Activated naive CD4-positive, alpha-beta T cell treated with anti-CD3 and anti-CD28 coated beads, Interleukin-2, amount 10 ng/mL, durations not matched to agents 7 days and 5 days (primary cell): ENCODE measurements at places on chromosomes 16 and 17.

DNA sequence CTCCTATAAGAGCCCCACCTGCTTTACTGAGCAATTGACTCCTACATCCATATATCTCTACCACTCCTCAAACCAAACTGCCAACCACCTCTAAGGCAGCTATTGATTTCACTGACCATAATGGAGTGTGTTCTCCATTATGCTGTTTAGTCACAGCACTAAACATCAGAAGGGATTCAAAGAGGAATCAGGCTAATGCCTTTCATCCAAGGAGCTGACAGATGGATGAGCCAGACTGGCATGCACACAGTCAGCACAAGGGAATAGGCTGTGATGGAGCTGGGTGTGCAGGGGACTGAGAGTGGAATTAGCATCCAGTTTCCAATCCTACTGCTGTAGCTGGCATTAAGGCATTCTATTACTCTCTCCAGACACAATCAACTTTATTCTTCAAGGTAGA lies 88.7 kb upstream of the CCL2 start:
- no peak for DNase-seq

DNA sequence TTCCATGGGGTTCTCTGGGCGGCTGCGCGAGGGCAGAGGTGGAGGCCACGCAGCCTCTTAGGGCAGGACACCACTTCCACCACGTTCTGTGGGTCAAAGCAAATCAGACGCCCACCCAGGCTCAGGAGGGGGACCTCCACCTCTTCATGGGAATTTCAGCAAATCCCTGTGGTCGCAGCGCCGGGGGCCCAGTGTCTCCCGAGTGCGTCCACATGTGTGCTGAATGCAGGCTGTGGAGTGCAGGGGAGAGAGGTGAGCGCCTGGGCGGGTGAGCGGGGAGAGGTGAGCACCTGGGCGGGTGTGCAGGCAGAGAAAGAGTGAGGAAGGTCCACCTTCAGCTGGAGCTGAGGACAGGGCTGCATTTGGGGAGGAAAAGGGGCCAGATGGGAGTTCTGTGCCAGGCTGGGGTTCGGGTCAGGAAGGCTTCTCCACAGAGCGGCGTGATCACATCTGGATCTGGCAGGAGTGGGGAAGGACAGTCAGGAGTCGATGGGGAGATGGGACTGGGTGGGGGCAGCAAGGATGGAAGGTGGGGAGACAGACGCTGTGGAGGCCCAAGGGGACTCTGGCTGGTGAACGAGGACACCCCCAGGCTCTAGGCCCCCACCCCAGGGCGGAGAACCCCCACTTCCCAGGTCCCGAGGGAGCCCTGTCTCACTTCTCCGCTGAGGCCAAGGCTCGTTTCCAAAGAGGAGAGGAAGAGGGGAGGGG lies 36.8 kb upstream of the CBFA2T3 start:
- no peak for DNase-seq

- DNase-seq: no peak
These were observed 17.6 kb downstream of the LPCAT2 start for GRCh38 chr16:55526441-55526840.

DNA sequence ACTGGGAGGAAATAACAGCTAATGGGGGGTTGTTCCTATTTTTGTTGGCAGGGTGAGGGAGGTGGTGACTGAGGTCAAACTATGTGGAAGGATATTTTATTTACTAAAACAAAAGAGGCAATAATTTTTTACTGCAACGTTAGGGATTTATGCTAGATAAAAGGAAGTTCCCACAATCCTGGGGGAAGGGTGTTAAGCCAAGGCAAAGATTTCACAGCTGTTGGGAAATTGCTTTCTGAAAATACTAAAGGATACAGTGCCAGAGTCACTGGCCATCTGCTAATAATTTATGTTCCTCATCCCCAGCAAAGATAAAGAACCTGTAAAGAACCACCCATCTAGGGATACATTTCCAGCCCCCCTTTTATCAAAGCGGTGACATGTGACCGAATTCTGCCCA lies 756.0 kb upstream of the RBFOX1 start:
- no peak for DNase-seq

DNA sequence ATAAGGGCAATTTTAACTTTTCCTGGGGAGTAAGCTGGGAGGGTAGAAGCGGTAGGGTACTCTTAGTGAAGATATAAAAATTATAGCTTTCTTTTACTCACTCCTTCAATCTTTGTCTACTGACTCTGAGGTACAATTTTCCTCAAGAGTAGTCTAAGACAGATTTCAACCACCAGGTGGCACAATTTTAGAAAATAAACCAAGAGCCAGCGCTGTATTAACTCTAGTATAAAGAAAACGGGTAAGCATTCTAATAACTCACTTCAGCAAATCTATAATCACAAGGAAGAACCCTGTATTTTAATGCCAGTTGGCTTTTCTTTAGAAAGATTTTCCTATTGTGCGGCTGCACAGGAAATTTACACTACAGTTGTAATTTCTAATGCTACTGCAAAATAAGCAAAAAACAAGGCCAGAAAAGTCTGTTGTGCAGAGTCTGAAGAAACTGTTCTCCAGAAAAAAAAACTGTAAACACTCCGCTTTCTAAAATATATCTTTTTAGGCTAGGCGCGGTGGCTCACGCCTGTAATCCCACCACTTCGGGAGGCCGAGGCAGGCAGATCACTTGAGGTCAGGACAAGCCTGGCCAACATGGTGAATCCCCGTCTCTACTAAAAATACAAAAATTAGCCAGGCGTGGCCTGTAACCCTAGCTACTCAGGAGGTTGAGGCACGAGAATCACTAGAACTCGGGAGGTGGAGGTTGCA lies 1.9 kb downstream of the CMC2 start:
- DNase-seq: peak; percentile 32

- DNase-seq: no peak
These were observed 72.0 kb downstream of the KANSL1 start for GRCh38 chr17:46121165-46121764.

DNA sequence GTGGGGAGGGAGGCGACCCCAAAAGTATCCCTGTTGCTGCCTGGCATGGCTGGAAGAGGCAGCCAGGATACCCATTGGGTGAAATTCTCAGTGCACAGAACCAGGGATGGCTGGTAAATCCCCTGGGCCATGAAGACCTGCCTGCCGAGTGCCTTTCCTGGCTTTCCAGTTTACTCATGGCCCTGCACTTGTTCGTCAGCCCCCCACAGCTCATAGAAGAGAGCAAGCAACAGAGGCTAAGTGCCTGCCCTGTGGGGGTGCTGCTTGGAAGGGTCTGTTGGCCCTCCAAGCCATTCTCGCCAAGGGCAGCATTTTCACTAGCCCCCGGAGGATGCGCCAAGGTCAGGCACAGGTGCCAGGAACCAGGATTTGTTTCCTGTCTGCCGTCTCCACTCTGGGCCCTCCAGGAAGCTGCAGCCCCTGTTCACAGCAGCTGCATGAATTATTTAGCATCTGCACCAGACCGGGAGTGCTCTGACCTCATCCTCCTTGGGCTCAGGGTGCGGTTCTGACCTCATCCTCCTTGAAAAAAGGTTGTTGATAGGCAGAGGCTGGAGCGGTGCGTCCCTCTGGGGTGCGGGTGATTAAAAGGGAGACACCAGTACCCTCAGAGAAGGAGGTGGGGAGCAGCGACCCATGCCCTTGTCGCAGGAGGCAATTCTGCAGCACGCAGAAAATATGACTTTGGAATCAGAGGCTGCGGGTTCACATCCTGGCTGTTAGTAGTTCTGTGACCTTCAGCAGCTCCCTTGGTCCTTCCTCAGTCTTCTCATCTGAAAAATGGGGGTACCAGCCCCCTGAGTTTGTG lies 14.2 kb upstream of the CD300A start:
- DNase-seq: peak; percentile 47

GRCh38 chr17:43069368-43069898 lies 44.4 kb downstream of the RND2 start:
- DNase-seq: no peak

GRCh38 chr17:3710951-3711383 lies 12.7 kb upstream of the HASPIN start:
- peak; percentile 84 for DNase-seq

- no peak for DNase-seq
These were observed 3.0 kb upstream of the RCVRN start for GRCh38 chr17:9907883-9908648.

DNA sequence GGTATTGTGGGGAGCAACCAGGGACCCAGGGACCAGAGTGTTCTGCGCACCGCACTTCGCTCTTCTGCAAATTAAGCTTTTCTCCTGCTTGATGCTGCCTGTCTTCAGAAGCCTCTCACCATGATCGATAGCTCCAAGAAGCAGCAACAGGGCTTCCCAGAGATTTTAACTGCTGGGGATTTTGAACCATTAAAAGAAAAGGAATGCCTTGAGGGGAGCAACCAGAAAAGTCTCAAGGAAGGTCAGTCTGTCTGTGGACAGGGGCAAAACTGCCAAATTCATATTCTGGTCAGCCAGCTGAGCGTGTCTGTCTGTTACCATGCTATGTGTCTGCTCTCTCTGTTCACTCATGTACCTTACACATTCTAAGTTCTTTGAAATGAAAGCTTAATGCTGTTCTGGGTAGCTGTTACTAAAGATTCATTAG lies 115.7 kb downstream of the MRTFB start:
- no peak for DNase-seq
